GF-D8 (cell line): ENCODE measurements at places on chromosomes 16 and 17.
A peak's percentile ranks its signal among the peaks of the same experiment; 100 is the strongest.

DNA sequence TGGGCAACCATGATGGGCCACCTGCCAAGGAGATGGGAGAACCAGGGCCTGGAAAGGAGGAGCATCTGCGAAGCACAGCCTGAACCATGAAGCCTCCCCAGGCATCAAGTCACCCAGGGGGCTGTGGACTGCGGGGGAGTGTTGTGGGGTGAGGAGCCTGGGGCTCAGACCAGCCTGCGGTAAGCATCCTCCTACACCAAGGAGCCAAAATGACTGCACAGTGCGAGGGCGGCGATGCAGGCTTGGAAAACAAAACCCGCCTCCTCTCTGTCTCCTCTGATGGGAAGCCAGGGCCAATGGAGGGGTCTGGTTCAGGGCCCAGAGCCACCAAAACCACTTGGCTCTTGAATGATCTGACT, 18.1 kb upstream of the MAF start:
- no peak for DNase-seq

DNA sequence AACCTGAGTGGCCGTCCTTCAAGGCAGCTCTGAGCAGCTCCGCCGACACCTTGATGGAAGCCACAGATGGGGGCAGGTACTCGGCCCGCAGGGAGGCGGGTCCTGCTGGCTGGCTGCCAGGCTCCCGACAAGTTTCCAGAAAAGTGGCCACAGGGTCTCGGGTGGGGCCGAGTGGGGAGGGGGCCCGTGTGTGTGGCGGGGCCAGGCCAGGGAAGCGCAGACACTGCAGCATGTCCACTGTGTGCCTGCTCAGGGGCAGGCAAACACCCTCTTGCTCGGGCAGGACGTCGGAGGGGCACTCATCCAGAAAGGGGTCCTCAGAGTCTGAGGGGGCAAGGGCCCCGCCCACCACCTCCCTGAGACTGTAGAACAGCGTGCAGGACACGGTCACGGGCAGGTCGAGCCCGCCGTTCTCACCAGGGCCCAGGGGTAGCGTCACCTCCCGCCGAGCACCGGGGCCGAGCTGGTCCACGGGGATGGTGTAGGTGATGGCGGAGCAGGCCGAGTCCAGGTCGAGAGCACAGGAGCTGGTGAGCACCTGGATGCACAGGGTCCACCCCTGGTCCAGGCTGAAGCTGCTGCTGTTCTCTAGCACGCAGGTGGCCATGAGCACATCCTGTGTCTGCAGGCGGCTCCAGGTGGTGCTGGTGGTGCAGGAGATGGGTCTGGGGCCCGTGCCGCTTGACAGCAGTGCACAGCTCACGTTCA, 5.1 kb downstream of the FAAP100 start:
- no peak for DNase-seq

- DNase-seq, result no peak
These were observed 197.2 kb downstream of the RBFOX3 start for GRCh38 chr17:79413611-79414010.

DNA sequence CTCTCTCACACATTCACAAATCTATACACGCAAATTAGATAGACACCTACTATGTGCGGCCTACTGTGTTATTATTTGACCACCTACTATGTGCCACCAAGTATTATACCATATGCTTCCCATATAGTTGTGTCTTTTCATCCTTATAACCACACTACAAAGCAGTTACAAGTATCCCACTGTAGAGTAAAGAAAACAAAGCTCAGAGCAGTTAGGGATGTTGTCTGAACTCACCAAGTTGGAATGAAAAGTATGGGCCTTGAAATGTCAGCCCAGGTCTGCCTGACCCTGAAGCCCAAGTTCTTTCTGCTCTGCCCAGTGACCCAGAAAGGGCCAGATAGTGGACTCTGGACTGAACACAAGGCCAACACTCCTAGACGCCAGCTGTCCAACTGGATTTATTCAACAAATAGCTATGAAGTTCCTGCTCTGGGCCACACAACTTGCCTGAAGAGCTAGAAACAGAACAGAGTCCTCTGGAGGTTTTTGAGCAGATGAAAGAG, 8.5 kb downstream of the KRT37 start:
- no peak for DNase-seq

GRCh38 chr17:61466246-61466645, 14.0 kb downstream of the TBX4 start:
- no peak for DNase-seq

DNA sequence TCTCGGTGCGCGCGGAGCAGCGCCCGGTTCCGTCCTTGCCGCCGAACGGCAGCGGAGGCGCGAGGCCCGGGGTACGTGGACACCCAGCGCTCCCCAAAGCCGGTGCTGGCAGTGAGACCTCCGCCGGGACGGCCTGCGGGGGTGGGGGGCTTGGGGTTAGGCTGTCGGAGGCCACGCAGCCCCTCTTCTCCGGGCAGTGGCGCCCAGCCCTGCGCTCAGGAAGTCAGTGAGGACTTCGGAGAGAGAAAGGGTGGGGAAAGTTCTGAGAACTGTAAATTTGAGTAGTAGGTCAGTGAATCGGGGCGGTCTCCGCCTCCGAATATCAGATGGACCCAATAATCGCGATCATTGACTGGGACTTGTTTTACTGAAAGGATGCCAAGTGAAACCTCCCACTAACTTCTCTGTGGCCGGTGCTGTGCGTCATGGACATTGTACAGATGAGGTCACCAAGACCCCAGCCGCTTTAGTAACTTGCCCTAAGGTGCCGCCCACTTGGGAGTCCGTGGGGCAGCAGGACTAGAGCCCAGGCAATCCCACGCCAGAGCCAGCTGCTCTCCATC, 468 bp downstream of the IL4R start:
- DNase-seq, result no peak

DNA sequence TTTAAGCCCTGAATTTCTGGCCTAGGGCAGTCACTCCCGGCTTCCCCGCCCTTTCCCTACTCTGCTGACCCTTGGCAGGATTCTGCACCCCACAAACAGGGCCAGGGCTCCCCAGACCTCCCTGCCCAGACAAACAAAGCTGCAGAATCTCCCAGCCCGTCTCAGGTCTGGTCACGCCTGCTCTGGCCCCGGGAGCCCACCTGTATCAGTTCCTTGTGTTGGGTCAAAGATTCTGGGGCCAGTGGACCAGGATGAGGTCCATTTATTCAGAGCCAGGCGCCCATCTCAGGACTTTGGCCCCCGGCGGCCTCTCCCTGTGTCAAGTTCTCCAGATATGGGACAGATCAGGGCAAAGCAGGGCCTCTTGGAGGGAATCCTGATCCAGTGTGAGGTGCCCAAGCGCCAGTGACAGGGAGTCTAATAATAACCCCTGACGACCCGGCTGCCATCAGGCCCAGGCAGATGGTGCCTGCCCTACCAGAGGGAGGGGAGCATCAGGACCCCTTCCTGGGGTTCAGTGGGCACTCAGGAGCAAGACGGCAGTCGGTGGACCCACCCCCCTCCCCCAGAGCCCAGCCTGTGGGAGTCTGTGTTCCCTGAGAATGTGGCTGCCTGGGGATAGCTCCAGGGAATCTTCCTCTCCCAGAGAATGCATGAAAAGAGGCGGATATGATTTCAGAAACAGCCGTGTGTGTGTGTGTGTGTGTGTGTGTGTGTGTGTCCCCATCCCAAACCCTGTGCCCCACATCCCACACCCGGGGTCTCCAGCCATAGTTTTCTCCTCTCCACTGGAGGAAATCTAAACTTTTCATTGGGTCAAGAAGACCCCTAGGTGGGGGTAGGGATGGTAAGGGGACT, 1.3 kb downstream of the TTYH2 start:
- DNase-seq, result no peak

GRCh38 chr16:14289692-14290340, 218.7 kb downstream of the MRTFB start:
- DNase-seq, result no peak

DNA sequence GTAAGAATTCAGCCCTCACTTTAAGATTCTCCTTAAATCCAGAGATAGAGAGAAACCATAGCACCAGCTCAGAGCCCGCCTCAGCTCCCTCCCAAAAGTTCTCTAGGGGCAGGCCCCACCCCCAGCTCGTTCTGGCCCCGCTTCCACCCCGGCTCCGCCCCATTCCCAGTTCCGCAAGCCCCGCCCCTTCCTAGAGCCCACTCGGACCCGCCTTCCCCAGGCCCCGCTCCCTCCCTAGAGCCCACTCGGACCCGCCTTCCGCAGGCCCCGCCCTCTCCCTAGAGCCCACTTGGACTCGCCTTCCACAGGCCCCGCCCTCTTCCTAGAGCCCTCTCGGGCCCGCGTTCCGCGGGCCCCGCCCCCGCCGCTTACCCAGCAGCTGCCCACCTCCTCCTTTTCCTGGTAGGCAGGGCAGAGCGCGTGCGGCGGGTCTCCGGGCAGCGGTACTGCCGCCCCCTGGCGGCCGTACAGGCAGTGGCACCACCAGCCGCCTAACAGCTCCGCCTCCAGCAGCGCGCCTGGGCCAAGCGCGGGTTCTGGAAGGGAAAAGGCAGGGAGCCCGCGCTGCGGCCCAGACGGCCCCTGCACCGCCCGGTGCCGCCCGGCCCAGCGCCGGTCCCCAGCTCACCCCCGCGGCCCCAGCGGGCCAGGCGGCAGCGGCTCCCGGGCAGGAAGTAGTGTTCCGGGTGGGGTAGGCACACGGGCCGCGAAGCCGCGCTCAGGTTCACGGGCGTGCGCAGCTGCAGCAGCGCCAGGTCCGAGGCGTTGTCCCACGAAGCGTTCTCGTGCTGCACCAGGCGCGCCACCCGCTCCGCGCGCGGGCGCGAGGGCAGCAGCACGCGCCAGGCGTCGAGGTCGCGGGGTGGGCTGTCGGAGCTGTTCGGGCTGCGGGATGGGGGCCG, 6.8 kb upstream of the PRSS8 start:
- DNase-seq, result peak; percentile 94

DNA sequence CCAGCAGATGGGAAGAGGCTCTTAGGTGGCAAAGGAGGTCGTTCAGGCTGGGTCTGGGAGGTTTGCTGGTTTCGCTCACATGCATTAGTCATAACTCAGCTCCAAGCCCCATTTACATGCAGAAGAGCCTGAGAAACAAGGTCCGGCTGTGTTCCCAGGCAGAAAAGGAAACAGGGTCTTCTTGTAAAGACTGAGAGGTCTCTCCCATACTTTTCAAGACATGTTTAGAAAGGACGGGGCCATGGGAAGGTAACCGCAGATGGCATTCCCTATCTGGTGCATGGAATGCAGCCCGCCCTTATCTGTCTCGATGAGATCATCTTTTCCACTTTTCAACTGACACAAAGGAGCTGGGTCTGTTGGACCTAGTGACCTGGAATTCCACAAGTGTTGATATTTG, 389.0 kb upstream of the CDH11 start:
- DNase-seq, result no peak

DNA sequence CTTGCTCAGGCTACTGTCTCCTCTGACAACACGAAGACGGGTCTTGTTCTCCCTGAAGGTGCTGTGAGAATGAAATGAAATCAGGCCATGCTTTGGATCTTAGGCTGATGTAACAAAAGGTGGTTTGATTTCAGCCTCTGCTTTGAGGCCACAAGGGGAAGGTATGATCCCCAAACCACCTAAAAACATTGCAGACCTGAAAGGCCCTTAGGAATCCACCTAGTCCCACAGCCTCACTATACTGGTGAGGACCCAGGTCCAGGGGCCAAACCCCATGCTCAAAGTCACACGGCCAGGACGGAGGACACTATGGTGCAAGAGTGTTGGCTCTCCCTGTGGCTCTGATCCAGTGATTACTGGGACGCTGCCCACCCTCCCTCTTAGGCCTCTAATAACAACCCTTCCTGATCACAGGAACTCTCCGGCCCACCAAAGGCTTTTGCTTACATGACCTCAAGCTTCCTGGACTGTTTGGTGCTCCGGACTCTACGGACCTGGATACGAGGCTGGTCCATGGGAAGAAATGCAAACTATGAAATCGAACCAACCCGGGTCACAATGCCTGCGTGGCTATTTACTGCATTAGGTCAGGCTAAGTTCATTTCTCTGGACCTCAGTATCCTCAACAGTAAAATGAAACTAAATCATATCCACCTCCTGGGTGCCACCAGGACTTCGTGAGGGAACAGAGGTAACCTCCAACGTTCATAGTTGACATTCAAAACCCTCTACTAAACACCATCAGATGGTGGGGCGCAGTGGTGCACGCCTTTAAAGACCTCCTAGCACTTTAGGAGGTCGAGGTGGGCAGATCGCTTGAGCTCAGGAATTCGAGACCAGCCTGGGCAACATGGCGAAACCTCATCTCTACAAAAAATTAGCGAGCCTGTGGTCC, 1.5 kb downstream of the TRIM25 start:
- no peak for DNase-seq

DNA sequence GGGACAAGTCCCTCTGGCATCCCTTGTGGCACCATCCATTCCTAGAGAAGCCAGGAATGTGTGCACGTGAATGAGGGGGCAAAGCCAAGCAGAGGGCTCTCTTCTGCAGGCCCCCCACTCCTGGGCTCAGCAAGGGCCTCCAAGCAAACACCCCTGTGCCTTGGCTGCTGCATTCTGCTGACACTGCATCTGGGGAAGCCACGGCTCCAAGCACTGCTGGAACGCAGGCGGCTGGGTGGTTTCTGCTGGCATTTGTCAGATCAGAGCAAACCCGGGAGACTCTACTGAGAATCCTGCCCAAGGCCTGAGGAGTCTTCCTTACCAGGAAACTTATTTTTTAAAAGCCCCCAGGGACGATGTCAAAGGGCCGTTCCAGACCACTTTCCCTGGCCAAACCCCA, 23.3 kb downstream of the ATP6V0D1 start:
- no peak for DNase-seq

DNA sequence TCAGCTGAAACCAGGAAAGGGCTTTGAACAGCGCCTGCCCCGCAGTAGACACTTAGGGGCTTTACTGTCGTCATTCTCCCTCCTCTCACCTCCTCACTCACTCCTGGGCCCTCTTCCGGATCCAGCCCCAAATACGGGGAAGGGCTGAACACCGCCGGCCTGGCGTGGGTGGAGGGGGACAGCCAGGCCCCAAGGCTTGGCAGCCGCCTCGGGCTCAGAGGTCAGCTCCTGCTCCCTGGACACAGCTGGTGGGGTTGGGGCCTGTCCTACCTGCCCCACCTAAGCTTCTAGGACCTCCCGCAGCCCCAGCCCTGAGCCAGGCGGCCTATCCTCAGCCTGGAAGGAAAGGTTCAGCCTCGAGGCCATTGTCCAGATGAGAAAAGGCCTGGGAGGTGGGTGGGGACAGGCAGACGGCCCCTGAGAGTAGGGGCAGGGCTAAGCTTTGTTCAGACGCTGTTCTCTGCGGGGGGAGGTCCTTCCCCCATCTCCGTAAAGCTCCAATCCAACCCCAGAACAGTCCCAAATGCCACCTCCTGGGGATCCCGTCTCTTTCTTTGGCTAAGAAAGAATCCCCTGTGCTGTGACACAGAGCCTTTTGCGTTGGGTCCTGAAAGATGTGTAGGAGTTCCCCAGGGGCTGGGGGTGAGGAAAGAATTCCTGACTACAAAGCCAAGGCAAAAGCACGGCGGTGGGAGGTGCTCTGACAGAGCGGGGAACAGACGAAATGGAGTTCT, 881 bp upstream of the LLGL1 start:
- DNase-seq, result no peak

- no peak for DNase-seq
These were observed 48.1 kb downstream of the MYO18A start for GRCh38 chr17:29131814-29132682.
